Activated CD8-positive, alpha-beta memory T cell treated with anti-CD3 and anti-CD28 coated beads for 24 hours (primary cell): ENCODE measurements at places on chromosomes 12 and 14.
A peak's percentile ranks its signal among the peaks of the same experiment; 100 is the strongest.

DNA sequence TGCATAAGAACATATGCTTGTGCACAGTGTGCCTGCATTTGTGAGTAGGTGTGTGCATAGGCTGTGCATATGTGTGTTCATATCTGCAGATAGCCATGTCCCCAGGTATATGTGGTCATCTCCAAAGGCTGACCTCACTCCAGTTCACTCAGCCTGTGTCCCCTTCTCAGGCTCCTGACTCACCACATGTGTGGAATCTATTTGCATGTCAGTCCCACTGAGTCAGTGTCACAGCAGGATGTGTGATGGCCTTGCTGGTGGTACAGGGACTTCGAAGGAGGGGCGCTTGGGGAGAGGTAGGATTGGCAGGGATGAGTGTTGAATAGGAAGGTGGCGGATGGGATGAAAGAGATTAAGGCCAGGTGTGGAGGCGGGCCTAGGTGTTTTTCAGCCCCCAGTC, 35.5 kb downstream of the KRT80 start:
- no peak for DNase-seq

GRCh38 chr12:119780786-119781434, 96.2 kb downstream of the CIT start:
- DNase-seq: no peak

- no peak for DNase-seq
Observed at GRCh38 chr14:22597771-22598098, 365 bp upstream of the ABHD4 start.

- DNase-seq: no peak
Observed at GRCh38 chr14:103146141-103146709, 23.0 kb downstream of the TNFAIP2 start.

GRCh38 chr14:106547735-106548434, 1021.5 kb downstream of the TMEM121 start:
- DNase-seq: no peak

DNA sequence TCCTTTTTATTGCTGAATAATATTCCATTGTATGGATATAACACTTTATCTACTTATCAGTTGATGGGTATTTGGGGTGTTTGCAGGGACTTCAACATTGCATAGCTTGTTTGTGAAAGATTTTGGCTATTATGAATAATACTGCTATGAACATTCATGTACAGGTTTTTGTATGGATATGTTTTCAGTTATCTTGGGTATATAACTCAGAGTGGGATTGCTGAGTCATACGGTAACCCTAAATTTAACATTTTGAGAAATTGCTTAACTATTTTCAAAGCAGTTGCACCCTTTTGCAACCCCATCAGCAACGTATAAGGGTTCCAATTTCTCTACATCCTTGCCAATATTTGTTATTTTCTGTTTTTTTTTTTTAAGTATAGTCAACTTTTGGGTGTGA, 27.3 kb upstream of the HELB start:
- no peak for DNase-seq

- no peak for DNase-seq
Observed at GRCh38 chr14:105838591-105839424, 312.4 kb downstream of the TMEM121 start.

- DNase-seq: no peak
Observed at GRCh38 chr12:88153959-88154358, 11.9 kb downstream of the TMTC3 start.

GRCh38 chr12:111673503-111673902, 12.3 kb downstream of the BRAP start:
- DNase-seq: no peak

DNA sequence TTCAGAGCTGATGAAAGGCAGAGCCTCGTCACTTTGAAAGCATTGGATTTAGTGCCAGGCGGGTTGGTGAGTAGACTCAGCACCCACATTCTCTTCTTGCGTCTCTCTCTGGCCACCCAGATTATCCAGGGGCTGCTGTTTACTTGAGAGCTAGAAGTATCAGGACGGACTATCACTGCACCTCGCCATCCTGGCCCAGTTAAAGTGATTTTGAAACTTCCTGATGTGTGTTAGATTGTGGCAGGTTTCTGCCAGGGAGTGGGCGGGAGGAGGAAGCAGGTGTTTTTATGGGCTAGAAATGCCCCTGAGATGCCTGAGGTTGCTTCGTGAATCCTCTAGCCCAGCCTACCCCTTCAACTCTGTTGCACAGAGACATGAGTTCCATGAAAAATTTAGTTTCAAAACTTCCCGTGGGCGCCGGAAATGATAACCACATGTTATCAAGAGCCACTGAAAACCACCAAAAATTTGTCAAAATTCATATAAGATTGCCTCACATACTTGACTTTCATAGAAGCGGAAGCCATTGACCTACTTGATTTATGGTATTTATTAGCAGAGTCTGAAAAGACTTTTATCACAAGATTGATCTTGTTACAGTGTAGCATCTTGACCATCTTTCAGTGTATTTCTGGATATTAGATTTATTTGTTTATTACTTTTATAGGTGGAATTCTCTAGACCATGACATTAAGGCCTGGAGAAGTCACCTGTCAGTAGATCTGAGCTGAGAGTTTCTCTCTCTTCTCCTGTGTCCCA, 466.0 kb downstream of the RAD51B start:
- DNase-seq: peak; percentile 82

- DNase-seq: peak; percentile 68
Observed at GRCh38 chr14:31937730-31938346, 139.3 kb upstream of the ARHGAP5 start.

DNA sequence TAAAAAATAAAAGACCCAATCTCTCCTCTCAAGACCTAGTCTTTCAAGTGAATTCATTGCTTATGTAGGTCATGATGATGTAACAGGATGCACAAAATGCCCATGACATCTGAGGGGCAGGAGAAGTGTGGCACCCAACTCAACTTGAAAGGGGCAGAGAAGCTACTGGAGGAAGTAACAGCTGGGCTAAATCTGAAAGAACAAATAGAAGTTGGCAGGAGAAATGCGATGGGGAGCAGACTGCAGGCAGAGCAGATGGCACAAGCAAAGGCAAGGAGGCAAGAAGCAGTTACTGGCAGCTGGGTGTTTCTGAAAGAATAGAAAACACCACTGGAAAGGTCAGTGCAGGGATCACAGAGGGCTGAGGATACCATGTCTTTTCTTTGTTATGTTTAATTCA, 14.6 kb downstream of the SLC38A4 start:
- no peak for DNase-seq

DNA sequence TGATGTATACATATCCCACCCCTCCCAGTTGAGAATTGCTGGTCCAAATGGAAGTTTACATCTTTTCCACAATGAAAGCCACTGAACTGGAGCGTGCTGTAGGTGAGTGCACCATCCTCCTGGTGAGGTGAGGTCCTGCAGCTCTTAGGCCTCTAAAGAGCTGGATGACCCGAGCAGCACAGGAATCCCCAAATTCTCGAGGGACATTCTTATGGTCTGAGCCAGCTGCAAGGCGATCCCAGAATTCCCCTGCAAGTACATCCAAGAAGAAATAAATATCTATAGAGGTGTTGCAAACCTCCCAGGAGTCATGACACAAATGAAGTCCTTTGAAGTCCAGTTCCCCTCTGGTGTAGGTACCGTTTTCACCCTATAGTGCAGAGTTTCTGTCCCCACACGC, 24.0 kb downstream of the TMEM132C start:
- DNase-seq: no peak

DNA sequence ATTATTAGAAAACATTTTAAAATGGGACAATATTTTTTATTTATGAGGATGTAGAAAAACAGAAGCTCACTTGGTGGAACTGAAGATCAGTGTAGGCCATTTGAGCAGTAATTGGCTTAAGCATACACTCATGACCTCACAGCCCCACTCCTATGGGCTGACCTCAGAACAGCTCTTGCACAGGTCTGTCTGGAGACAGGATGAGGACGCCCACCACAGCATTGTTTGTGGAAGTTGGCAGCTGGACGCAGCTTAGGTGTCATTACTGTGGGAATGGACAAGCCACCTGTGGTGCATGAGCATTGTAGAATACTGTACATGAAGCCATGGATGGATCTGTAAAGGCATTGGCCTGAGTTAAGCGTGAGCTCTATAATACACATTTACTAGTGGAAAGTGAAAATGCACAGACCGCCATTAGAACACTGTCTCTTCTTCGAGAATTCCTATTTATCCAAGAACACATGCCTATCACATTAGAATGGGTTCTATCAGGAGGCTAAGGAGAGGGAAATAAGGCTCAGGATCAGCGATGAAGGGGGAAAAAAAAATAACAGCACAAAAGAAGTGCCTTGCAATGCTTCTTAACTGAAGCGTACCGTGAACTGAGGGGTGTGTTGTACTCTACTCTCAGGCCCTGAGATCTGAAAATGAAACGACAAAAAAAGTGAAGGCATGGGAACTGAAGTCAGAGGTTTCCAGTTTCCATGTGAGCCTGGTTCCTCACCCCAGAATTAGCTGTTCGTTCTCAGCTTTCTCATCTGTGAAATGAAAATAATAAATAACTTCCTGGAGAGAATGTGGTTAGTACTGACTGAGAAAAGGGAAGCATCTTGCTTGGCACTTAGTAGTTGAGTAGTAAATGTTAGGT, 33.6 kb downstream of the KCNA1 start:
- DNase-seq: no peak

GRCh38 chr14:72929316-72930080, 3.2 kb downstream of the DCAF4 start:
- DNase-seq: no peak

- no peak for DNase-seq
Observed at GRCh38 chr14:77541905-77542304, 43.3 kb upstream of the ISM2 start.

- no peak for DNase-seq
Observed at GRCh38 chr14:103802356-103802755, 45.0 kb downstream of the PPP1R13B start.

- no peak for DNase-seq
Observed at GRCh38 chr12:125533434-125534029, 468.3 kb downstream of the AACS start.

DNA sequence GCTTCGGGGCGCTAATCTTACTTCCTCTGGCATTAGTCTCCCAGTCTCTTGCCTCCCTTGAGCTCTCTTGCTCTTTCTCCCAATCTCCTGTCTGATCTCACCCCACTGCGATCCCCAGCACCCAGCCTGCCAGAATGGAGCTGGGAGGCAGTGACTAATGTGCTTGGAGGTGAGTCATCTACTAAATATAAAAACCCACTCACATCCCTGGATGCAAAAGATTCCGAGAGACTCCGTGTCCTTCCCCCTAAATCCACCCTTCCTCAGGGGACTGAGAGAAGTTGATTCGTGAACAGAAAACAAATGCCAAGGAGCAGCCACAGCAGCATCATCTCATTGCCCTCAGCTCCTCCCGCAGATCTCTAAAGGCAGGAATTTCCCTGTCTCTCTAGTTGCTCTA, 45.7 kb upstream of the KCNA5 start:
- no peak for DNase-seq

- DNase-seq: no peak
Observed at GRCh38 chr12:25121916-25122315, 73.0 kb downstream of the DNAI7 start.

- DNase-seq: no peak
Observed at GRCh38 chr12:38736821-38737220, 168.6 kb downstream of the CPNE8 start.

- no peak for DNase-seq
Observed at GRCh38 chr12:91866566-91866965, 279.1 kb downstream of the BTG1 start.

- no peak for DNase-seq
Observed at GRCh38 chr14:54211551-54212308, 185.1 kb upstream of the CDKN3 start.

DNA sequence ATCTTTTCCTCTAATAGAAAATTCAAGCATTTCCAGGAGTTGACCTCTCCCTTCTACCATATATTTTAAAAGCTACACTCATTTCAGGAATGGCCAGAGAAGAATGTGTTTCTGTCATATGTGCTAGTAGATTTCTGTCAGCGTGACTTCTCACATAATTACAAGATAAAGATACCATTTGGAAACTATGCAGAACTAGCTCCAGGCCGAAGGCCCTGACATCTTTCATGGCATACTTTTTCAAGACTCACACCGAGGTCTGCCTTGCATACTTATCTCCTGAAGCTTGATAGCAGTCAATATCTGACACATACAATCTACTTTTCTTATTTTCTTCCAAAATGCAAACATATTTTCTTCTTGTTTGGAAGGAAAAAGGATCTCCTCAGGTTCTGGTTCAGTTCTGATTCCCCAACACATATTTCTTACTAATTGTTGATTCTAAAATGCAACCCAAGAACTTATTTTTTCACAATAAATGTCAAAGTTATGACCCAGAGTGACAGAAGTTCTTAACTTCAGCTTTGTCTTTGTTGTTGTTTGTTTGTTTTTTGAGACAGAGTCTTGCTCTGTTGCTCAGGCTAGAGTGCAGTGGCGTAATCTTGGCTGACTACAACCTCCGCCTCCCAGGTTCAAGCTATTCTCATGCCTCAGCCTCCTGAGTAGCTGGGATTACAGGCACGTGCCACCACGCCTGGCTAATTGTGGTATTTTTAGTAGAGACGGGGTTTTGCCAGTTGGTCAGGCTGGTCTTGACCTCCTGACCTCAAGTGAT, 99.5 kb downstream of the NTN4 start:
- DNase-seq: no peak

DNA sequence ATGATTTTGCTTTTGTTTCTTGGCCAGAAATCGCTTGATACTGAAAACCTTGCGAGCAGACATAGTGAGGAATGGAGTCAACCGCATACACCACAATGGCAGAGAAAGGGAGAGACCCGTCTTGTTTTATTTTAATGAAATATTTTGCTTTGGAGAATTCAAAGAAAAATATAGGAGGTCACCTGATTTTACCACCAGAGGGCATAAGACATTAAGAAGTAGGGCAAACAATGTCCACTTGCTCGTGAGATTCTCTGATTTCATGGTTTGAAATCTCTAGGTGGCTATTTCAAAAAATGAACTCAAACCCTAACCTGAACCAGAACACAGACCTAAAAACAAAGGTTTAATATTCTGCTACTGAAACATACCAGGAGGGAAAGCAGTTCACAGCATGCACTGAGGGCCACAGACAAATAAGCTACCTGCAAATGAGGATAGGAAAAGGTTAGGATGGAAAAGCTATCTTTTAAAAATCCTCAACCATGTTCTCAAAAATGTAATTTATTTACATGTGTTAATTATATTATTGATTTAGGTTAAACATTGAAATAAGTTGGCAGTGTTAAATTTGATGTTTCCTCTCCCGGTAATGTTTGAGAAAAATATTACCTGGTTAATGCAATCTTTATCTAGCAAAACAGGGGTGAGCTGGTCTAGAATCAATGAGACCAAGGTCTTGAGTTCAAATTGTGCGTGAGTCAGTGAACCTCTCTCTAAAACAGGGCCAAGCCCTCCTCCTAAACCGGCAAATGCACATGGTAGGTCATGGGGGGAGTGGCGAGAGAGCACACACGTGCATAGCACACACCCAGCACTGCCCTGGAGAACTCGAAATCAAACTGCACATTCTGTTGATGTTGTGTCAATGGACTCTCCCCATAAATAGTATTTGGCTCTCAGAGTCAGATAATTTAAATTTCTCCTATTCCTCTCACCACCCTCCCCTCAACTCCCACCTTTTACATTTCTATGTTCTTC, 12.5 kb downstream of the IFNG-AS1 start:
- DNase-seq: no peak

DNA sequence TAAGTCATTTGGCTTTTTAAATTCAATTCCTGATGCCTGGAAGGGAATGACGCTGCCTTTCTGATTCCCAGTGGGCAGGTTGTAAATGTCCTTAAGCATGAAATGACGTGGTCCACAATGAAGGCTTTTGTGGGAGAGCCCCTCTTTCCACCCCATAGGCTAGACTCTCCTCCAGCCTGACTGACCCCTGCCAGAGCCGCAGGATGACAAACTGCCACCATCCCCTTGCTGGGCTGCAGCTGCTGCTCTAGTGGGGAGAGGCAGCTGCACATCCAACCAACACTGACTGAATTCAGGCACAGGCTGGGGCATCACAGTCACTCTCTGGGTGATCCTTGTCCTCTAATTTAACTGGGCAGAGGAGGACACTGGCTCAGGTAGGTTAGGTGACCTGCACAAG, 6.3 kb downstream of the TSPAN11 start:
- no peak for DNase-seq
